ENCODE measurements at places on chromosomes 6 and 20.

- no peak for DNase-seq
These were observed 468.3 kb downstream of the KHDRBS2 start for GRCh38 chr6:61817716-61818115.

GRCh38 chr20:3603108-3603507 lies 60.1 kb downstream of the GFRA4 start:
- no peak for DNase-seq

- DNase-seq, result no peak
These were observed 86.5 kb downstream of the CRYBG1 start for GRCh38 chr6:106446983-106447382.

- DNase-seq, result no peak
These were observed 30.9 kb upstream of the SLA2 start for GRCh38 chr20:36676701-36677421.

GRCh38 chr20:5845681-5846615 lies 95.7 kb downstream of the SHLD1 start:
- no peak for DNase-seq

DNA sequence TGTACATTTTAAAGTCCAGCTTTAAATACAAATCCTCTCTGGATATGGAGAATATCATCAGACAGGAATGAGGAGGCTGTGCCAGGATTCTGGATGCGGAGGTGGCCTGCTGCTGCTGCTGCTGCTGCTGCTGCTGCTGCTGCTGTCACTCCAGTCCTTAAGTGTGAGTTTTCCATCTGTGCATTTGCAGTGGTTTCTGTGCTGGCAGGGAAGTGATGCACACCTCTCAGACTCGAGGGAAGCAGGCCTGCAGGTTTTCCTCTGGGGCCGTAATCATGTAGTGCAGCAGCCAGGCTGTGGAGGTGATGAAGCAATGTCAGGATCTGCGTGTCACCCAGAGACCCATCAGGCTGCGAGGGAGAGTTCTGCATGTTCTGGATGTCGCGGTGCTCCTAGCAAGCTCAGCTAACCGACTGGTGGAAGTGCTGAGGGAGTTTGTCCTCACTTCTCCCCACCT lies 32.0 kb downstream of the CFAP61 start:
- DNase-seq, result no peak

DNA sequence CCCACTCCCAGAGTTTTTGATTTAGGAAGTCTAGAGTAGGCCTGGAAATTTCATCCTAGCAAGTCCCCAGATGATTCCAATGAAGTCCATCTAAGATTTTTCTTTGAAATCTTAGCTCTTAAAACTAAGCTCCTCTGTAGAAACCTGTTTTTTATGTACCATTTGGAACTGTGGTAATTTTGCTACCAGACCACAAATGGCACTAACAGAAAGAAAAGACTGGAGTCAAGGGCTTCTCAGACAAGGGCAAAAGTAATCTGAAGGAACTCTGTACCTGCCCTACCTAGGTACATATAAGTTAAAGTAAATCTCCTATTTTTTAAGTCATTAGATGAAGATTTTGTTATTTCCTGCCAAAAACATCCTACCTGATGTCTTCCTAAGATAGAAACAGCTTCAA lies 155.0 kb upstream of the HTR1E start:
- no peak for DNase-seq

DNA sequence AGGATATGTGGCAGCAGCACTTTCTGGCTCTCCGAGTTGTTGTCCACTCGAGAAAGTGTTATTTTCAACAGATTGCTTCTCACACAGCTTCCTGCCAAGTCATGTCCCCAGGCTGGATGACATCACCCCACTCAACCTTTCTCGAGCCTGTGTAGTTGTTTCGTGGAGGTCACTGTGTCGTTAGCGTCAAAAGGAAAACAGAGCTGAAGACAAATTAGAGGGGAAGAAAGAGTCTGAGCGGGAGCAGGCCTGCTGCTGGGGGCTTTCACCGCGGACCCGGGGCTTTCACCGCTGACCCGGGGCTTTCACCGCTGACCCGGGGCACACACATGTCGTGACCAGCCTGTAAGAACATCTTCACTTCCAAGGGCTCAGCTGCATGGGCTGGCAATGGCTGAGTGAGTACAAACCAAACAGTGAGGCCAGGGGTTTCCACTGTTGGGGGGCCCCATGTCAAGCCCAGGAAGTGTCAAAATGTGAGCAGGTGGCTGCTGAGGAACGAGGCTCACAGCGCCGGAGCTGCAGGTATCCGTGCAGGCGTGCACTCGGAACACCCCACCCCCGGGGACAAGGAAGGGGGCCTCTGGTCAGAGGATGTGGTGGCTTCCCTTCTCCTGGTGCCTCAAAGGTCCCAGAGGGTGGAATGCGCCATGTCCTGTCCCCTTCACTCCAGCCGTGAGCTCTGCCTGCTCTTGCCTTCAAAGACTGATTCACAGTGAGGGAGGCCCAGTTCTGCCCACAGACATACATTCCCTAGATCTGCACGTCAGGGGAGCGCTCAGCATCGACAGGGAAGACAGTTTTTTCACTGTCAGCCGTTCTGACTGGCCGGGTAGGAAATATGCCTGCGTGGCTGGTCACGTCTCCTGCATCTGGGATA lies 365.9 kb downstream of the TAF4 start:
- DNase-seq, result no peak

DNA sequence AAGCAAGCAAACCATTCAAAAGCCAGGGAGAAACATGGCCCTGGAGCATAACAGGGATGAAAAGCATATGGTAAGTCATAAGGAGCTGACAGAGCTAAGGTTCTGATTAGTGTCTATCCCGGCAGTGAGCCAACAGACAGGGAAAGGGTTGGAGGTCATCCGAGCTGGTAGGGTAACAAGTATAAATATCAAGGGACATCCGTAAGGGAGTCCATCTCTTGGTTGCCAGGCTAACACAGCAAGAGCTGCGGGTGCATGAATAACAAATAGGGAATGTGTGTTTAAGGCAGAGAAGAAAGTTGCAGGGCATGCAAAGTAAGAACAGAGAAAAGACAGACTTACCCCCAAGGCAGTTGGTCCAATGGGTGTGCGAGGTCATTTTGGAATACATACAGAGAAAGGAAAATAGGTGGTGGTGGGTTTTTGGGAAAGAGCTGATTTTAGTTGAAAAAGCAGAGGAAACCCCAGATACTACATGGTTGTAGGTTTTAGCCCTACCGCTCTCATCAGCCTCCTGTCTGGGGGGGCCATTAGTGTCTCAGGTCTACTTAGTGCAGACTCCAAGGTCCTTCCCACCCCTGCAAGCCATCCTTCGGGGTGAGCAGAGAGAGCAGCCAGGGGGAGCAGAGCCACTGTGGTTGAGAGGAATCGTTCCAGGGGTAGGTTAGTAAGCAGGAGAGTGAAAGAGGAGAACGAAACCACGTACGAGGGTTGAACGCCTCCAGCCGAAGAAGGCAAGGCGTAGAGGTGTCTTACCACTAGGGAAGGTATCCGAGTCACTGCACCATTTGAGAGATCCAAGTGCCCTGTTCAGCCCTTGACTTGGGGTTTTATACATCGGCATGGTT lies at the start of gene ERVFRD-1:
ERVFRD-1 (minus strand) TSS at position 805 of the 848 bp plus-strand sequence. CDS start 6,415 bp downstream, outside the sequence.
- no peak for DNase-seq

DNA sequence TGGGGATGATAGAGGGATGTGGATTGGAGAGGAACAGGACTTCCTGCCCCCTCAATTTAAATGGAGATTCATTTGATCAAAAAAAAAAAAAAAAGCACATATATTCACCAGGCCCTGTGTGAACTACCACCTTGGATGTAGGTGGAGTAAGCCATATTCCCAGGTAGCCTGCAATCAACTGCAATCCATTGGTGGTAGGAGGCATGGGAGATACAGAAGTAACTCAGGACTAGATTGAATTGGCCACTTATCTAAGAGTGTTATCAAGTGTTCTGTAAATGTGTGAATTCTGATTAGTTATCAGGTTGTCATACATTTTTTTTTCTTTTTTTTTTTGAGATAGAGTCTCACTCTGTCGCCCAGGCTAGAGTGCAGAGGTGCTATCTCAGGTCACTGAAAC lies 124.1 kb upstream of the ESR1 start:
- no peak for DNase-seq

GRCh38 chr6:137494281-137494987 lies at the start of gene OLIG3:
Gene OLIG3 (minus strand): TSS chr6:137494394. CDS start chr6:137494170, 224 bp downstream.
- DNase-seq, result no peak

Measured in T1000 (cell line).